CD8-positive, alpha-beta memory T cell (primary cell): ENCODE measurements at places on chromosomes 2 and 18.

GRCh38 chr2:226020176-226020575, 620.7 kb downstream of the NYAP2 start:
- no peak overlapping the region for H3K4me3 ChIP-seq
- H3K27ac ChIP-seq: no peak overlapping the region
- H3K4me1 ChIP-seq: no peaks in the 10 kb centered on the region
- no peaks in the 10 kb centered on the region for H3K27me3 ChIP-seq
- no peaks in the 10 kb centered on the region for H3K36me3 ChIP-seq

GRCh38 chr2:209582281-209582680, 158.4 kb downstream of the MAP2 start:
- H3K27ac ChIP-seq: no peak overlapping the region
- no peaks in the 10 kb centered on the region for H3K4me1 ChIP-seq
- H3K27me3 ChIP-seq: no peaks in the 10 kb centered on the region
- no peaks in the 10 kb centered on the region for H3K36me3 ChIP-seq

DNA sequence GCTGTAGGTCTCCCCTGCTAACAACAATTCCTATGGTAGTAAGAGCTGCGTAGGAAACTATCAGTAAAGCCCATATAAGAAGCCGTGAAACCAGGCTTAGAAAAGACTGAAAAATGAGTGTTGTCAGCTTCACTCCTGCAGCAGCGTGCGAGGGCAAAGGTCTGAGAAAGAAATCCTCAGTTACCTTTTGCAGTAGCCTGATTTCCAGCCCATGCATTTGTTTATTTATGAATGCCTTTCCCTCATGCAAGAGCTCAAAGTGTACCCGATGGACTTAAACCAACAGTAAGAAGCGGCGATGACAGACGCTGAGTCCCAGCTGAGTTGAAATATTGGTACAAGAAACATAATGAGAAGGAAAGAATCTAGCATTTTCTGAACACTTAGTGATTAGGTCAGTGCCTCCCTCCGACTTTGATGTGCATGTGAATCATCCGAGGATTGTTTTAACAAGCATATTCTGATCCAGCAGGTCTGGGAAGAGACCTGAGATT, 15.0 kb upstream of the POLI start:
- no peak overlapping the region for H3K4me3 ChIP-seq
- H3K36me3 ChIP-seq: no peaks in the 10 kb centered on the region
- DNase-seq: no peak
- no peak overlapping the region for H3K27ac ChIP-seq
- H3K27me3 ChIP-seq: no peaks in the 10 kb centered on the region

DNA sequence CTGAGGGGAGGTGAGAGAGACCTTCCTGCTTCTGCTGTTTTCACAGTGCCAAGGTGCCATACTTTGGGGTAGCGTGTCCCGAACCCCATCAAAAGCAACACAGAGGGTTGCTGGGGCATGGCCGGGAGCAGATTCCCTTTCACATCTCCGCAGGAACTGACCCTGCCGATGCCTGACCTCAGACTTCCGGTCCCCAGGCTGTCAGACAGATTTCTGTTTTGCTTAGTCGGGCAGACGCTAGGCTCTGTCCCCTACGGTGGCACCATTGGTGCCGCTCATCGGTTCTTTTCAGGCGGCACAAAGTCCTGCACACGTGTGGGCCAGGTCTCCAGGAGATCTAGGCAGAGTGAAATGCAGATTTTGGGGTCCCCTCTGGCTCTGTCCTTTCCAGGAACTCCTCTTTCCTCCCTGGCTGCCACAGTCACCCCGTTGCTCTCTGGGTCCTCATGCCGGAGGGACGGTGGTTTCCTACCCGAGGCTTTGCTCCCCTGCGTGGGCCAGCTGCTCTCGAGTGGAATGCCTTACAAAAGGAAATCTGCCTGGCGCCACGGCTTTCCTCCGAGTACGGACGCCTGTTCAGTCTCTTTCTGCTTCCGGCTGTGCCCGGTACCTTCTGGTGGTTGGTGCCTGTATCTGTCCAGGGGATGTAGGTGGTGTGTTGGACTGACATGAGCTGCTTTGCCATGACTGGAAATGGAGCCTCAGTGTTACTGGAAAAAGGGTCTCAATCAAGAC, 39.3 kb downstream of the RTP5 start:
- peaks cover 5% of the 10 kb centered on the region for H3K36me3 ChIP-seq
- DNase-seq: no peak
- H3K27me3 ChIP-seq: no peaks in the 10 kb centered on the region
- no peak overlapping the region for H3K27ac ChIP-seq

DNA sequence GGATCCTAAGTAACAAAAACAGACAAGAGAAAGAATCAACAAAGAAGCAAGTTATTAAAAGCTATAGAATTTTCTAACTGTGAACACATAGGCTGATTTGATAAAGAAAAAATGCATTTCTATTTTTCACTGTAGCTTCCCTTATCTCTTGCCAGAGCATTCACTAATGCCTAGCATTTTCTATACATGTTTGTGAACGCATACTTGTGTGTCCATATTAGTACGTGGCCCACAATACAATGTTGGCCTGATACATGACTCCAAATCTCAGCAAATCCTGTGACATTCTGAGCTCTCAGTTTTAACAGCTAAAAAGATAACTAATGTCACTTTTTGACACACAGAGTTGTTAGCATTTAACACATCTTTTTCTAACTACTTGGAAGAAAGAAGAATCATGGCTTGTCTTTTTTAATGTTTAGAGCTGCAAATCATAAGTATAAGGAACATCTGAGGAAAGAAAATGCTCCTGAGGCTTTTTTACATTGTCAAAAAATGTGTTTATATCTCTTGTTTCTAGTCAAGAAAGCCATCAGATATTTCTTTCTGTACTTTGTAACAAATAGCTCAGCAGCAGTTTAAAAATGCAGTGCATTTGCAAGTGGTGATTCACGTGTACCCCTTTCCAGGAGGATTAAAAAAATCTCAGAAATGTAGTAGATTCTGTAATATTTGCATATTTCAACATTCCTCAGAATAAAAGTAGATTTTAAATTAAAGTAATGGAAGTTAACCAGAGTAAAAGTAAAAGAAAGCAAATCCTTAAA, 1646.8 kb upstream of the TMEFF2 start:
- H3K27me3 ChIP-seq: no peaks in the 10 kb centered on the region
- no peaks in the 10 kb centered on the region for H3K36me3 ChIP-seq
- H3K4me3 ChIP-seq: no peak overlapping the region
- no peak for DNase-seq
- H3K4me1 ChIP-seq: no peaks in the 10 kb centered on the region

GRCh38 chr18:42568773-42569172, 546.7 kb downstream of the RIT2 start:
- no peaks in the 10 kb centered on the region for H3K27me3 ChIP-seq
- H3K4me3 ChIP-seq: no peak overlapping the region
- no peak for DNase-seq
- H3K27ac ChIP-seq: no peak overlapping the region
- no peaks in the 10 kb centered on the region for H3K36me3 ChIP-seq

DNA sequence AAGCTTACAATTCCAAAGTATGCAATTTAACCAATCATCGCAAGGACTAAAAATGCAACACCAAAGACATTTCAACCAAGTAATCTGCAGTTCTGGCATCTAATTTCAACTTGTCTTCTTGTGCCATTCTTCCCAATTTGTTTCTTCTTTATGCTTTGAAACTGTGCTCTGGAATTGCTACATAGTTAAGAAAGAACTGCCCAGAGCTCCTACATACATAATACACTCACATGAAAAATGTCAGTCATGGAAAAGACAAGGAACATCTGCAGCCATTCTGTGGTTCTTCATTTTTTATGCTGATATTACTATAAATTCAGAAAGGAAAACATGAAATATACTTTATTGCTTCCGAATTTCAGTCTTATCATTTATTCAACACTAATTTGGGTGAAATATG, 4.4 kb downstream of the EPB41L3 start:
- no peaks in the 10 kb centered on the region for H3K27me3 ChIP-seq
- no peak overlapping the region for H3K4me3 ChIP-seq
- H3K4me1 ChIP-seq: no peaks in the 10 kb centered on the region
- no peak for DNase-seq
- no peaks in the 10 kb centered on the region for H3K36me3 ChIP-seq

DNA sequence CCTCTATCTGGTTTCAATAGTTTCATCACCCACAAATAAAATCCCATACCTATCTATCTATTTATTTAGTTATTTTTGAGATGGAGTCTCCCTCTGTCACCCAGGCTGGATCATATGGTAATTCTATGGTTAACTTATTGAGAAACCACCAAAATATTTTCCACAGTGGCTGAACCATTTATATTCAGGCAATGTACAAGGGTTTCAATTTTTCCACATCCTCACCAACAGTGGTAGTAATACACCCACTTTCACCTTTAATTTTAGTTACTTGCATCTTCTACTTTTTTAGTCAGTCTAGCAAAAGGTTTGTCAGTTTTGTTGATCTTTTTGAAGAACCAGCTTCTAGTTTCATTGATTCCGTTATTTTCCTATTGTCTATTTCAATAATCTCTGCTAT, 46.1 kb upstream of the PHLPP1 start:
- DNase-seq: no peak
- no peaks in the 10 kb centered on the region for H3K27me3 ChIP-seq
- H3K4me1 ChIP-seq: no peaks in the 10 kb centered on the region
- H3K36me3 ChIP-seq: no peaks in the 10 kb centered on the region
- H3K27ac ChIP-seq: no peak overlapping the region

DNA sequence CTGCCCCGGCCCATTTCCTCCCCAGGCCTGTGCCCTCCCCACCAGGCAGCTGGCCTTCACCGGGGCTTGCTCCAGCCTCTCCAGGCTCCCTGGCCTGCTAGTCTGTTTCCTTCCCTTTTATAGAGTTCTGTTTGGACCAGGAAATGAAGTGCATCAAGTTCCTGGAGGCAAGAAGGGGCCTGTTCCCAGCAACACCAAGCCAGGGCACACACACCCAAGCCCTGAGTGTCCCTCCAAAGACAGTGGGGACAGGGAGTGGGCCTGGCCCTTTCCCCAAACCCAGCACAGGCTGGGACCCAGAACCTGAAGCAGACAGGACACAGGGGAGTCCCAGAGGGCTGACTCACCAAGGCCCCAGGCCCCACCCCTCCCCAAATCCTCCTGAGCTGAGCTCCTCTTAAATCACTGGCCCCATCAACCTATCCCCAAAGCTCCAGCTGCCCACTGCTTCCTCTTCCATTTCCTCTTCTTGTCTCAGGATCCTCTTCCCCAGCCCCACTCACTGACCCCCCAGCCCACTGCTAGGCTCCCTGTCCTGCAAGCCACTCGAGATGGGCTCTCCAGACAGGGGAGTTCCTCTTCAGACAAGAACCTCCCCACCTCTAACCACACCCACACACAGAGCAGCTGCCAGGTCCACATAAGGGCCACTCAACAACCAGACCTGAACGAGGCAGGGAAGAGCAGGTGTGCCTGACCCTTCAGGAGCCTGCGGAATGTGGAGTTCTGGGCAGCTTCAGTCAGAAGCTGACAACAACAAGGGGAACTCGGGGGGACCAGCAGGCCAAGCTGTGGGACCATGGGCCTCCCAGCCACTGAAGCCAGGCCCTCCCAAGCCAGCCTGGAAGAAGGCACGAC, 74.2 kb downstream of the TNS1 start:
- H3K4me1 ChIP-seq: no peaks in the 10 kb centered on the region
- H3K36me3 ChIP-seq: no peaks in the 10 kb centered on the region
- peaks cover 4% of the 10 kb centered on the region for H3K27me3 ChIP-seq
- no peak overlapping the region for H3K27ac ChIP-seq

- no peaks in the 10 kb centered on the region for H3K36me3 ChIP-seq
- no peak overlapping the region for H3K4me3 ChIP-seq
- peaks cover 4% of the 10 kb centered on the region for H3K4me1 ChIP-seq
- no peak for DNase-seq
Observed at GRCh38 chr2:105912081-105912480, 167.4 kb downstream of the NCK2 start.

- DNase-seq: no peak
- H3K27me3 ChIP-seq: no peaks in the 10 kb centered on the region
- no peaks in the 10 kb centered on the region for H3K4me1 ChIP-seq
- no peaks in the 10 kb centered on the region for H3K36me3 ChIP-seq
- H3K4me3 ChIP-seq: no peak overlapping the region
- no peak overlapping the region for H3K27ac ChIP-seq
Observed at GRCh38 chr2:132951008-132951714, 281.2 kb upstream of the LYPD1 start.

DNA sequence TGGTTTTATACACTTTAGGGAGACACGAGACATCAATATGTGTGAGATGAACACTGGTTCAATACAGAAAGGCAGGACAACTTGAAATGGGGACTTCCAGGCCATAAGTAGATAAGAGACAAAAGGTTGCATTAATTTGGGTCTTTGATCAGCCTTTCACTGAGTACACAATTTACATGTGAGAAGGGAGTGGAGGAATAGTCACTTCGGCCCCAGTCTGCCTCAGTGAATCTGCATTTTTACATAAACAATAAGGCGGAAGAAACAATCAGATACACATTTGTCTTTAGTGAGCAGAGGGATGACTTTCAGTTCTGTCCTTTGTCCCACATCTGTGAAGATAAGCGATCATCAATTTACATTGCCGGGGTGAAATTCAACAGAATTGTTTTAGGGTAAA, 104.3 kb upstream of the ARL4C start:
- H3K36me3 ChIP-seq: no peaks in the 10 kb centered on the region
- DNase-seq: no peak
- no peak overlapping the region for H3K4me3 ChIP-seq
- no peaks in the 10 kb centered on the region for H3K27me3 ChIP-seq

DNA sequence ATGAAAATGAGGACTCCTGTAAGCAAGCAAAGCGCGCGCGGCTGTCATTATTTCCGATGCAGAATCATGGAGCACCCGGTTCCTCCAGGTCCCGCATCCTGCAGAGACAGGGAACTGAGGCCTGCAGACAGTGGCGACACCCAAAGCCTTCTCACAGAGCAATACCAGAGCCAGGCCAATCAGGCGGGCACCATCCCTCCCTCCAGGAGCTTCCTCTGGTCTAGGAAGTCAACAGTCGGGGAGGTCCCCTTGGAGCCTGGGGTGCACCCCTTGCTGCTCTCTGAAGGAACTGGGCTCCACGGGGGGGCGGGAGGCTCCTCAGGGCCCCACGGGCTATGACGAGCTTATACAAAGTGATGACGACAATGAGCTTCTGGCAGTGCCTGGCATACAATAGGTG, 60.3 kb upstream of the HPCAL1 start:
- H3K4me3 ChIP-seq: no peak overlapping the region
- H3K4me1 ChIP-seq: no peaks in the 10 kb centered on the region
- no peak overlapping the region for H3K27ac ChIP-seq
- H3K27me3 ChIP-seq: no peaks in the 10 kb centered on the region
- no peak for DNase-seq

DNA sequence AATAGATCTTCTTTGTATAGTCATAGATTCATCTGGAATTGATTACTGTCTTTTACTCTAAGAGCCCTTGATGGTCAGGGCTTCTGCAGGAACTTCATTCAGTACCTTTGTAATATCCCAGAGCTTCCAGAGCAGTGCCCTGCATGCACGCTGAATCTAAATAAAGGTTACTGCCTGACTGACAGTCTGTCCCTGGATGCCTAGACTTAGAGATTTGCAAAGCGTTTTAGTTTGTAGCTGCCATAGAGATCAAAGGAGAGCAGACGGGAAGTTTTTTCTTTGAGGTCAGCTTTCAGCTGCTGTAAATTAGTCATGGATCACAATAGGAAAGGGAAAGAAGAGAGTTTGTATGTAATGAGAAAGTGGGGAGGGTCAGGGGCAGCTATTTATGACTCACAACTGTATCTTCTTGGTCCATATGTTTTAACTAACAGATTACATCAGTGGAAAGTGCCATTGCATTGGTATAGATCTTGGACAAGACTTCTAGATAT, 45.2 kb upstream of the NYAP2 start:
- DNase-seq: no peak
- no peaks in the 10 kb centered on the region for H3K27me3 ChIP-seq
- H3K4me3 ChIP-seq: no peak overlapping the region

- H3K4me1 ChIP-seq: no peaks in the 10 kb centered on the region
- no peak for DNase-seq
Observed at GRCh38 chr2:55196526-55196925, 35.6 kb downstream of the CLHC1 start.

- no peak overlapping the region for H3K4me3 ChIP-seq
- H3K27ac ChIP-seq: no peak overlapping the region
- H3K4me1 ChIP-seq: no peaks in the 10 kb centered on the region
- H3K27me3 ChIP-seq: no peaks in the 10 kb centered on the region
Observed at GRCh38 chr2:141522048-141522447, 608.8 kb downstream of the LRP1B start.
